ENCODE measurements at places on chromosomes 1 and 21.

DNA sequence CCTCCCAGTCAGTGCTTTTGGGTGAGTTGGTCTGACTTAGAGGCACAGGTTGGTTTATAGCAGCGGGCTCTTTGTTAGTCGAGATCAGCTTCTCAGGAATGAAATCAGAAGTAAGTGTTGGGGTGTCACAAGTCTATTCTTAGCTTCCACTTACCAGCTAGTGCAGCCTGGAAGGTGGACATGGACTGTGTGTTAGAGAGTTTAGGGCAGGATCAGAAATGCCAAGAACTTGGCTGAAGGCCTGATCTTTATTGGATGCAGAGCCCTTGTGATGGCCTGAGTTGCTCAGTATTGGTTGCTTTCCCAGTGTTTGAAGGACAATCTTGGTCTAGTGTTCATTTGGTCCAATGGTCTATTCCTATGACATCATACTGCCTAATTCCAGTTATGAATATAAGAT is 377.0 kb upstream of the USP24 start:
- no peak for DNase-seq

GRCh38 chr1:241419986-241420385 is 63.0 kb upstream of the RGS7 start:
- DNase-seq: no peak

GRCh38 chr1:58786184-58786926 is 2.5 kb upstream of the JUN start:
- no peak for DNase-seq

- DNase-seq: peak; percentile 26
Observed at GRCh38 chr21:43578677-43579303, 80.5 kb downstream of the HSF2BP start.

DNA sequence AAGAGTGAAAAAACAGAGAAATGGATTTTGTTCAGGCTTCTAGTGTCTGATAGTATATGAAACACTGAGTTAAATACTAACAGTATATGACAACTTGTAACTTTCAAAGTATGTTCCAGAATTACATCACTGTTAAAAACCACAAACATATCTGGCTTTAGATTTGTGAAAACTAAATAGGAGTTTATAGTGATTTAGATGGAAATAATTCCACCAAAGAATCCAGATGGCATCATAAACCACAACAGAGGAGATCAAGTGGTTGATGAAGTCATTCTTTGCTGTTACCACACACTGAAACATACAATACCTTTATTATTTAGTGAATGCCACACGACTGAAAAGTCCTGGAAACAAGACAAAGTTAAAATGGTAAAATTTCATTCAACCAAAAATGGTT is 37.2 kb downstream of the ALG14 start:
- no peak for DNase-seq

DNA sequence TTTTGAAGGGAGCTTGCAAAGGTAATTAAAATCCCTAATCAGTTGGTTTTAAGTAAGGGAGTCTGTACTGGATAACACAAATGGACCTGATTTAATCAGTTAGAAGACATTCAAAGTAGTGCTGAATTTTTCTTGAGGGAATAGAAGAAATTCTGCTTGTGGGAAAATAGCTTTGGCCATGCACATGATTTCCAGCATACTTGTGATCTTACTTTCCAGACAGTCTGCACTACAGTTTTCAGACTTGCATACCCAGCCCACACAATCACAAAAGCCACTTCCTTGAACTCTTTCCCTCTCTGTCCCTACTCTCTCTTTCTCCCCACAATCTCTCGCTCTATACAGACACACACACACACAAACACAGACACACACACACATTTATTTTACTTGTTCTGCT is 852.1 kb downstream of the PLA2G4A start:
- DNase-seq: no peak

DNA sequence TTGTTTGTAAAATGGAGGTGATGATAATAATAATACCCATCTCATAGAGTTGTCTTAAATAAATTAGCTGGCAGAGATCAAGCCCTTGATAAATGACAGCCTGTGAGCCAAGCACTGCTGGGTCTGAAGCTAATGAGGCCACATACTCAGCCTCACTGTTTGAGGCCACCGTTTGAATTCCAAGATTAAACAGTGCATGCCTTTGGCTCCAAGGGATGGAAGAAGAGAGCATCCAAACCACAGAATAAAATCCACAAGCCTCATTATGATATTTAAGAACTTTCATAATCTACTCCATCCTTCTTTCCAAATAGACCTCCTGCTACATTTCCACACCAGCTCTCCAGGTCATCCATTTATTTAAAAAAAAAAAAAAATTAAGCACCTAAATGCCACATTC is 29.0 kb downstream of the TGFBR3 start:
- DNase-seq: no peak

Measured in stomach (tissue), 19 donors.